ENCODE measurements at places on chromosomes 3 and 15.
A peak's percentile ranks its signal among the peaks of the same experiment; 100 is the strongest.

DNA sequence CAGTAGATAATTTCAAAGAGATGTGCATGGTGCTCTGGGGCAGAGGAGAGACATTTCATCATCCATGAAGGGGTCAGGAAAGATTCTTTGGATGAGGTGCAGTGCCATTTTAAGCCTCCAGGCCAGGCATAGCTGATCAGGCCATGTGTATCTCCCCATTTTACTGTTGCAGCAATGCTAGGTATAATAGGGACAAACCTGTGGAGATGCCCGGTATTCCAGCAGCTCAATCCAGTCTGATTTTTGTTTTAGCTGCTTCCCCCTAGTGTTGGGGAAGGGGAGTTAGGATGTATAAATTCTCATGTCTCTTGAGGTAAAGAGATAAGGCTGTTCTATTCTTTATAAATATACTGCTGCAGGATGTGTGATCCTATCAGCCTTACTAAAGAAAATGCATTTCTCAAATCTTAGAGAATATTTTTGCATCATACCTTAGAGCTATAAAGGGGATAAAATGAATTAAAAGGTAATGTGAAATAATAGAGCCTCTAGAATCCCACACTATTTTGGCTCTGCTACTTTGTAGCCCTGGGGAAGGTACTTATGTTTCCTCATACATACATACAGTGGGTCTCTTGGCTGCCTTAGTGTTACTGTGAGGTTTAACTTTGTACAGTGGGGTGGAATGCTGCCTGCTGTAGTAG, 5.2 kb downstream of the CDV3 start:
- DNase-seq = peak; percentile 23

- no peak for DNase-seq
Measured at GRCh38 chr3:51716805-51717204, 9.9 kb downstream of the GRM2 start.

DNA sequence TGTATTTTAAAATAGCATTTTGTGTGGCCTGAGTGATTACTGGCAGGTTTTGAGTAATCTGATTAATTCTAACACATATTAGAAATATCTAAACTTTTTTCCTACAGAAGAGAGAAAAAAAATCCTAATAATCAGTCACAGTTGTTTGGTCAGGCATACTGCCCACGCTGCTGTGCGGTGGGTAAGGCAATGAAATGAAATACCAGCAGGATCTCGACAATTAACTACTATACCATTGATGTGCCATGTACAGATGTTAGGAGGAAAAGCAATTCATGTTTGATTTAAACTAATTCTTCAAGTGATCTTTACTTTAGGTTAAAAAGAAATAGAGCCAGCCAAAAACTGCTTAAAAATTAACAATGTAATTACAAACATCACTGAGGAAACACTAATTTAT, 5.2 kb downstream of the GRAMD2A start:
- DNase-seq = no peak

- no peak for DNase-seq
Measured at GRCh38 chr3:195210266-195210973, 60.5 kb downstream of the XXYLT1 start.

DNA sequence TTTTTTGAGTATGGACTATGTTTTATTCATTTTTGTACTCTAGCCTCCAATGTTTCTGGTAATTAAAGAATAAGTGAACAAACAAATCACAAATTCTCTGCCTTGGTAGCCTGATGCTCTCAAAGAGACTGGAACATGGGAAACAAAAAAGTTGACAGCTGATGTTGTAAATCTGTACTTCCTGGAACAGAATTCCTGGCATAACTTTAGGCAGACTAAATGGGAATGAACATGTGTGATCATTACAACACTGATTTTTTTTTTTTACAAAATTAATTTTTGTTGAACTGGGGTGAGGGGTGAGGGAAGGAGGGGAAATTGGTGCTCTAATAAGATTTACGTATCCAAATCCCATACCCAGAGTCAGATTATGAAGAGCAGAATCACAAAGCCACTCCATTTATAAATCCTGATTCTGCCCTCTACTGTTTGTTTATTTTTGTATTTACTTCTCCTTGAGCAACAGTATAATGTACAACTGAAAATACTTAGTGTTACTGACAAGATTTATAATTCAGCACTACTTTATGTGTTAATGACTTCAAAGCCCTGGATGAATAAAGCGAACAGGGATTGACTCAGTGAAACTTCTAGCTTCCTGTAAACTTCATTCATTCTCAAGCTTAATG, 165.0 kb downstream of the FRMD5 start:
- no peak for DNase-seq

DNA sequence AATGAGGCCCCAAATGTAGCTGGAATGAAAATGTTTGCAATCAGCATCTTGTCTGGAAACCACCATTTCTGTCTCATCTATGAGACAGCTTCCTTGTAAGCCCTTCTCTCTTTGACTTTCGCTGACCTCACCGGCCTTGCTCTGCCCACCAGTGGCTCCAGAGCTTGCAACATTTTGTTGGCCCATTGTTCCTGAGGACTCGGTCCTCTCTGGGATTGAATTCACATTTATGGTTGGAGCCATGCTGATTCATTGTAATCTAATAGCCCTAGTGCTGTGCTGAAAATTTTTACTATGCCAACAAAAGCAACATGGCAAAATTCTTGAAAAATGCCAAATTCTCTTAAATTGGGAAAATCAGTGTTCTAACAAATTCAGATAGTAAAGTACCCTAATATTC, 37.2 kb downstream of the ABHD5 start:
- DNase-seq = no peak

GRCh38 chr15:67758619-67759300, 66.5 kb upstream of the SKOR1 start:
- DNase-seq = no peak

- peak; percentile 22 for DNase-seq
Measured at GRCh38 chr3:25151281-25151902, 276.7 kb upstream of the RARB start.

- no peak for DNase-seq
Measured at GRCh38 chr15:99029341-99030144, 22.0 kb upstream of the PGPEP1L start.

GRCh38 chr3:138338244-138338643, 8.6 kb upstream of the NME9 start:
- DNase-seq = no peak

GRCh38 chr3:170848292-170848917, 21.6 kb downstream of the RPL22L1 start:
- DNase-seq = peak; percentile 16

- DNase-seq = no peak
Measured at GRCh38 chr3:40166997-40167396, 142.5 kb upstream of the EIF1B start.

DNA sequence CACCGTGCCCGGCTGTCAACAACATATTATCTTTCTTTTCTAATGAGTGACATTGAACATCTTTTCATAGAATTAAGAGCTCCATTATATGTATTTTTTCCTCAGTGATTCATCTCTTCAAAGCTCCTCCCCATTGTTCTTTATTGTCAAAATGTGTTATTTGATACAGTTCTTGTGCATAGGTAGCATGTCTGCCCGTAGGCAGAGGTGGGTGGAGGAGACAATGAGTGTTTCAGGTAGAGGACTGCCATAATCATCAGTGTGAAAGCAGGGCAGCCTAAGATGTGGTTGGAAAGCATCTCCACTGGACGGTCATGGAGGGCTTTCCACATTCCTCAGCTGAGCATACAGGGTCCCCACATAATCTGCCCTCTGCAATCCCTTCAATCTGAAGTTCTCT, 452.0 kb upstream of the MCTP2 start:
- DNase-seq = no peak

DNA sequence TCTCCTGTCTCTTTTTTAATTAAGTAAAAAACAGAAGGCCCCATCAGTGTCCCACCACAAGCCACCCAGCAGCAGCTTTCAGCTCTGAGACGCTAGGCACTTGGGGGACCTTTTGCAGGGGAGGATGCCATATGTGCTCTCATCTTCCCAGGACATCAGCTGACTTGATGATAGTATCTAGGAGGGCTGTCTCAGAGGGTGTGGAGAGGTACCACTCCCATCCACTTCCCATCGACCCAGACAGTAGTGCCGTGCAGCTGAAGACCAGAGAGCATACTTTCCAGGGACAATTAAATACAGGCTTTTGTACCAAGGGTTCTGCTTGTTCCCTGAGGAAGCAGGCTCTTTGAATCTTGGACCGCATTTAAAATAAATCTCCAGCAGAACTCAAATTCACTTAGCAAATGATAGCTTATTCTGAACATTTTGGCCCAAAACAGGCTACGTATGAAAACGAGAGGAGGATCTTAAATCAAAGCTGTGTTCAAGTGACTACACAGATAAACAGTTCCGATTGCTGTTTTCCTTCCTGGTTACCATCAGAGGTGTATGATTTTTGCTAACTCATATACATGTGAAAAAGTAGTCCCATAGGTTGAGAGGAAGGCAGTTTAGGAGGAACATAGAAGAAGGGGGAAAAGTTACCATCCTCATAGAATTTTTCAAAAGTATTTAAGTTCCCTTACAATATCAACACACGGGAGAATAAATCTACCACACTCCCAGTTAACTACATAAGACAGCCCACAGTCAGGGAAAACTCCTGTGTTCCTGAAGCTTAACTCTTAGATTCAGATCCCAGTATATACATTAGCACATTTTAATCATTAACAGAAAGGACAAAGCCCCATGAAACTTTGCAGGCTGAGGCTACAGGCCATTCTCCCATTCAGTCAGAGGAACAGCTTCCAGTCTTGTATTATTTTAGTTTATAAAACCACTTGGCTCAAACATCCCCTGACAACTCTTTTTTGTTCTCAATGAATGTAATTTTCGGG, 9.5 kb downstream of the WNT5A start:
- DNase-seq = no peak

DNA sequence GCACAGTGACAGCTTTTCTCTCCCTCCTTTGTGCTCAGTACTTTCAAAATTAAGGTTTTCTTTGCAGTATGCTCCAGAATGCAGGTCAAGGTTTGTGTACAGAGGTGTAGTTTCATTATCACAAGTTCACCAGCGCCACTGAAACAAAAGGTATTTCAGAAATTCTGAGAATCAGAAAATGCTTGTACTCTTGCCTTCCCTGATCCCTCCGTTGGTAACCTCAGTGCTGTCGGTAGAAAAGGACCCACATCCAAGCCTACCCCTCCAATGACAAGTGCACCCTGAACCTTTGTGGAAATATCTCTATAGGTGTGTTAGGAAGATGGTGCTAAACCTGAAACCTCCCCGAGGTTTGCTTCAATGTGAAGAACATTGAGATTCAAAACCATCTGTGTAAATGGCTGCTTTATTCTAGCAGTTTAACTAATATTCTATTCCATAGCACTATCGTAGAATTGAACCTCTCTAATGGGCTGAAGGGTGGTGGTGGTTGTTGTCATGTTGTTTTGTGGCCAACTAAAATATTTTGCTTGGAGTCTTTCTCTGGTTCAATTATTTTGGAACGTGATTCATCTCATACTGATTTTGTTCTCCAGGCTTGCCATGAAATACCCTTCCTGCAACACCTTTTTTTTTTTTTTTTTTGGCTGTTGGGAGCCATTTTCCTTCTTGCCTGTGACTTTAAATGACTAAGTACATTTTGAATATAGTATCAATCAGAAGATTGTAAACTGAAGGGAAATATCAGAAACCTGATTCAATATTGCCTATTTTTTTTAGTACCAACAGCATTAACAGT, 20.7 kb downstream of the ZBTB38 start:
- no peak for DNase-seq

DNA sequence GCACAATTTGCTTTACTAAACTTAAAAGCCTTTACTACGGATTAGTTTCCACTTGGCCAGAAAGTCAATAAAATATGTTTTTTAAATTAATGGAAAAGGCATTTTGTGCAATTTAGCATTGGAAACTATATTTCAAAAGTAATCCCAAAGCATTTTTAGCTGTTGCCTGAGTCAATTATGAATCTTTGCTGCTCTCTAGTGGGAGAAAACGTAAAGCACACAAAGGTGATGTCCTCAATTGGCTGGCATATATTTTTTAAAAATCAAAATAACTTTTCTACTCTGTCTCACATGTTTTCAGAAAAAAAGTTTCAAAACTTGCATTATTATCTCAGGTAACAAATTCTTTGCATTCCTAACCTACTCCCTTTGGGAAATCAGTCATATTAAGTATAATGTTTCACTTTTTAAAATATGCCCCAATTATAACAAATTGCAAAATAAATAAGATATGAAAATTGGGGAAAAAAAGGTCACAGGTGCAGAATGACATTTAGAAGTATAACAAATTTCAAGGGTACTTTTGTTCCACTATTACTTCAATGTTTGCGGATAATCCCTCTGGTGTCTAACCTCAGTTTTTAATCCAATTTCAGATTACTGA, 47.2 kb upstream of the TEX55 start:
- DNase-seq = peak; percentile 42
